ENCODE measurements at places on chromosomes 6 and 20.

- DNase-seq, result no peak
These were observed 233.6 kb downstream of the TTLL2 start for GRCh38 chr6:167558246-167559177.

DNA sequence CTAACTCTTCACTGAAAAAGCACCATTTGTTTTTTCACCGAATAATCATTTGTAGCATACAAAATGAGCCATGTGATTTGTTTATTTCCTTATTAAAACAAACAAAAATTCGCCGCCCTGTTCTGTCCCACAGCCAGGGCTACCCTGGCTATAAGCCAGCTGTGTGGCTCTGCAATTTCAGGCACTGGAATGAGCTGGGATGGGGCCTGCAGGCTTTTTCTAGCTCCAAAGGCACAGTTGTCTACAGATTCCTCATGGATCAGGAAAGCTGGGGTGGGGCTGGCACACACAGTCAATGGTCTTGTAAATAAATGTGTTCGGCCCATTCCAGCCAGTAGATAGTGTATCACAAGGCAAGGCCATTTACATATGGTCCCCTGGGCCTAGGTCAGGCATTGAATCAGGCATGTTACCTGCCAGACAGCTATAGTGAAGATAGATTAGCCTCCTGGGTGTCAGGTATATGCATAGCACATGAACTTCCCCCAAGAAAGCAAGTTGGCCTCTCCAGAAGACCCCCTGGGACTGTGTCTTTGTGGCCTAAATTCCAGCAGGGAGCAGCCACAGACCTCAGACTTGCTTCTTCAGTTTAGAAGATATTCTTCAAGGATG lies 608.9 kb downstream of the MAFB start:
- DNase-seq, result no peak

DNA sequence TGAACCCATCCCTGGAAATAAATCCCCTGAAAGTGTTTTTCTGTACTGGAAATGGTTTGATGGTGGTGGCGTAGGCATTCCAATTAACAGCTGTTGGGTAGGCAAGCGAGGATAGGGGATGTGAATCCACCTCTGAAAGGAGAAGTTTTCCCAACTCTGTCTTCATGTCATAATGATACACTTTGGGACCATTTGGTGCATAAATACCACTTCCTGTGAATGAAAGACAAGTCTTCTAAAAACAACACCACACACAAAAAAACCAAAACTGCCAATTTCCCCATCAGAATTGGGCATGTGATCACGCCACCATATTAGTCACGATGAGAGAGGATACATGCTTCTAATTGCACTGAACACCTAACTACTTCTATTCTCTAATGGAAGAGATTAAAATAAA lies 6.4 kb downstream of the VNN2 start:
- DNase-seq, result no peak

- DNase-seq, result no peak
These were observed 125.2 kb downstream of the PHACTR3 start for GRCh38 chr20:59729506-59729905.

GRCh38 chr6:53439556-53439955 lies 90.8 kb upstream of the ELOVL5 start:
- no peak for DNase-seq

DNA sequence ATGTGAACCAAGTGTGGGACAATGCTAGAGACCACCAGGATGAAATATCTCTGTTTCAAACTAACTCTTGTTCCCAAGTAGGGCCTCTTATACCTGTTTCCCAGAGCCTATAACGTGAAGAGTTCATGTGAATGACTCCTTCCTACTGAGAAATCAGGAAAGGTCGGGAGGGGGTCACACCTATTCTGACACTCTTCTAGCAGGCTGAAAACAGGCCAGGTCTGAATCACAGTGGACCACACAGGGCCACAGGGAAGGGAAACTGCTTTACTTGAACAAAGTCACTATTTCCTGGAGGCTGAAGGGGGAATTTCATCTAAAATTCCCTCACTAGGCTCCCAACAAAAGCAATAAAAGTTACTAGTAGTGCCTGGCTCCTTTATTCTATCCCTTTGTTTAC lies 88.4 kb upstream of the BMP2 start:
- DNase-seq, result no peak

DNA sequence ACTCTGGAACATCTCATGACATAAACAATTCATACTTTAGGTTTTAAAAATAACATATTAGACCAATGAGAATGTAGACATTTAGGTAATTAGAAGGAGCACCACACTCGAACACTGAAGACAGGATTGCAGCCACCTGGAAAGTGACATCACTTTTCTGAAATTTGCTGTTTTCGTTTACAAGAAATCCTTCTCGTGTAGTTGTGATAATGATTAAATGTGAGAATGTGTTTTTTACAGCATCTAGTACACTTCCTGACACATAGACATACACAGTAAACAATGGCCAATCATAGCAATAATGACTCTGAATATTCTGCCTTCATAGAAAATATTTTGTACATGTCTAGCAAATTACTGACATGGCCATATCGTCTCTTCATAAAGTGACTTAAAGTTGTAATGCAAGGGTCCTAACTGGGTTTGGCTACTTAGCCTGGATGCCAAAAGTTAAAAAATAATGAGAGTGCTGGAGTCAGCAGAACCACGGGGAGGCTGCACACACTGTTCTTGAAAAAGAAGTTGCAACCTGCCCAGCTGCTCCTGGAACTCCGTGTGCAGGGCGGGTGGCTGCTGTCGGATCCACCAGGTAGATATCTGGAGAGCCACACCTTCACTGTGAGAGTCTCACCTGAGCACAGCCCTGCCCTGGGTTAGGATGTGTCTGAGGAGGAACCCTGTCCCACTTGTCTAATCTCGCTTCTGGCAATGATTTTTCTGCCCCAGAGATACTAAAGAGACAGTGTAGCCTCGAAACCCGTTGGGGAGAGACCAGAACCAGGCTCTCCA lies 212.9 kb downstream of the QKI start:
- no peak for DNase-seq

DNA sequence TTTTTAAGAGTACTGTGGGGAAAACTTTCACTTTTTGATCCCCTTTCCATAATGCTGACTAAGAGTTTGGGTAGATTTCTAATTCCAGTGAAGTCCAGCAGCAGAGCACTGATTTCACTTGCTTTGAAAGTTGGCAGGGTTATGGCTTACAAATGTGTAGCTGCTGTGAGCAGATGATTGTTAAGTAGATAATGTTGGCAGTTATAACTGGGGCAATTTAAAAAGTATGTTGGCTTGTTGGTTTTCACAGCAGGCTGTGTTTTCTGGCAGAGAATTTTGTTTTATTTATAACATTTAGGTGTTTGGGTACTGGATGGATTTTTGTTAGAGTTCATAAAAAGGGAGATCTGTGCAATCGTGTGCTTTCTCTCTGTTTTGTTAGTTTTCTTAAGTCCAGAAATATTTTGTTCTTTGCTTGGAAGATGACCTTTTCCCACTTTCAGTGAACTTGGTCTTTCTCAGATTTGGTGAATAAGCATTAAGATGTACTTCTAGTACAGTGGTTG lies 31.4 kb downstream of the AFDN start:
- DNase-seq, result no peak

DNA sequence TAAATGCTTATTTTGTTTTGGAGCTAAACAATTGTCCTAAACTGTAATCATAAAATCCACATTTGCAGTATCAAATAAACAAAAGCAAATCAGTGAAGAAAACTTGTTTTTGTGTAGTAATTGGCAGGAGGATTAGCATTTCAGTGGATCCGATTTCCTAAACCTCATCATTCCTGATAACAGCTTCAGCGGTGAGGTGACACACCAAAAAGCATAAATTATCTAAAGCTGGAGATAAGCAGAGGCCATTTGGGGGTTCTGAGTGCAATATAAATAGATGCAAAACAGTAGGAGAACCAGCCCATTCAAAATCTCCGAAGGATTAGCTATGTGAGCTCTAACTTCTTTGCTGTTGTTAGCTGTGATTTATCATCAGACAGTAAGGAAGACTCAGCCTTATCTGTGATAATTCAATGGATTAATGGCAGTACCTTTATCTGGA lies 235.8 kb downstream of the EPHA7 start:
- DNase-seq, result peak; percentile 56

DNA sequence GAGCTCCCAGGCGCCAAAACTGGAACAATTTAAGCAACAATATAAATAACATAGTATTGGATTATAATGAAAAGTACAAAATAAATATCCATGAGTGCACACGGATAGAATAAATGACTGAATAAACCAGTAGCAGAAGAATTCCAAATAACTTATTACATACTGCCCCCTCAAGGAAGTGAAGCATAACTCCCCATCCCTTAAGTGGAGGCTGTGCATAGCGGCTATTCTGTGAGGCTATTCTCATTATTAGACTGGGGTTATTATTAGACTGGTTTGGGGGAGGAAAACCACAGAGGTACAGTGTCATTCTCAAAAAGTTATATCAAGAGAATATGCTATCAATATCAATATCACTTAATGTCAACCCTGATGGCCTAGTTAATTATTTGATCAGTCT lies 94.4 kb upstream of the SIRPA start:
- no peak for DNase-seq

DNA sequence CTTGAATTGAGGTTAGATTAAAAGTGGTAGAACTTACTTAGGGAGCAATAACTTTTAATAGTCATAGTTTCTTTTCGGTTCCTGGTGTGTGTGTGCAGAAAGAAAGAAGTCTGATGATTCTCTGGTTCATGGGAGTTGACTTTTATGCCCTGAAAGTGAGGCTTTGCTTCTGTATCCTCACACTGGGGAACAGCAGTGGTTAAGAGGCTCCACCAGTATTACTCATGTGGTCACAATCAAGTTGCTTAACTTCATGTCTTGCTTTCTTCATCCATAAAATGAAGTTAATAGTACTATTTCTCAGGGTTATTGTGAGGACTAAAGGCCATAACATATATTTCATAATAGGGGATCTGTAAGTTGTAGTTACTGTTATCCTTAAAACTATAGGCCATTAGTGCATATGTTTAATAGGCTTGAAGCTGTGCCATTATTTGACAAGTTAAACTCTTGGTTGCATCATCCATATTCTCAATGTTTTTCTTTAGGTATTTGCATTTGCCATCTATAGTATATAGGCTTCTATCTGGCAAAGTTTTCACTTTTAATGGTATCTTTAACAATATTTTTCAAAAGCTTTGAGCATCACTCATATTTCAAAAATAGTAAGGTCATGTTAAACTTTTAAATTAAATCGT lies 262.4 kb downstream of the PLCB1 start:
- DNase-seq, result no peak

- peak; percentile 31 for DNase-seq
These were observed 183.6 kb upstream of the PRDM1 start for GRCh38 chr6:105902401-105903031.

Data from WERI-Rb-1 (cell line).